GM23248 (cell line): ENCODE measurements at places on chromosomes 7 and 10.

- DNase-seq, result no peak
Observed at GRCh38 chr7:116398672-116399071, 100.9 kb upstream of the CAV2 start.

DNA sequence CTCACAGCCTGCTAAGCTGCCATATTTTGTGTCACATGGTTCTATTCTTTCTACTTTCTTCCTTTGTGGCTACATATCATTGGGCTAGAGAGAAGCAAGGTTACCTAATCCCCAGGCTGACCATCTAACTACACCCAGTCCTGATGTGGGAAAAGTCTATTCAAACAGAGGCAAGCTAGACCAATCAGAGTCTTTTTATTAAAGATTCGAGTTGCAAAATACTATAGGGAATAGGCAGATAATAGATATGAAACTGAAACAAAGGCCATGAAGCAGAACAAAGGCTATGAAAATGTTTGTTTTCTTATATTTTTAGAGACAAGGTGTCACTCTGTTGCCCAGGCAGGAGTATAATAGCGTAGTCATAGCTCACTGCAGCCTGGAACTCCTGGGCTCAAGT, 36.7 kb downstream of the MTERF1 start:
- DNase-seq, result no peak

GRCh38 chr7:100678291-100678984, 4.9 kb downstream of the GNB2 start:
- DNase-seq, result no peak

DNA sequence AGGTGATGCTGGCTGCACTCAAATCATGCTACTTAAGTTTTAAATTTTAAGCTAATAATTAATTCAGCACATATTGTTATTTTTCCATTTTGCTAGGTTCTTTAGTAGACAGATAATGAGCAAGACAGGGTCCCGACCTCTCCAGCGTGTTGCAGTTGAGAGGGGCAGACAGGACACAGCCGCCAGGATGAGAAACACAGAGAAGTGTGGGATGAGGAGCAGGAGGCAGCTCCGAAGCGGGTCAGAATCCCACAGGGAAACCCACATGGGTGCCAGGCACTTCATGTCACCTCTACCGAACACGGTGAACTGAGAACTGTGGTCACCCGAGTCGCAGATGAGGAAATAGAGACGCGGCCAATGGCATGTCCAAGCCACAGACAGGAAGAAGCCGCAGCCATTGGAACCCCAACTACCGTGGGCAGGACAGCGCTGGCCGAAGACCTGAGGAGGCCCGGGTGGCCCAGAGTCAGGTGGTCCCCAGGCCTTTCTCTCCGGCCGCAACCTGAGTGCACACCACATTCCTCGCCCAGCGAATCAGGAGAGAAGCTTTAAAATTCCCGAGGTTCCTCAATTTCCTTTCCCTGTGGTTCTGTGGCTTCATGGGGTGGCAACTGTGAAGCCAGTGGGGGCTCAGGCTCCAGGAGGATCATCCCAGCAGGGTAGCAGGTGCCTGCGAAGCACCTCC, 213.0 kb downstream of the DNAJB6 start:
- no peak for DNase-seq

DNA sequence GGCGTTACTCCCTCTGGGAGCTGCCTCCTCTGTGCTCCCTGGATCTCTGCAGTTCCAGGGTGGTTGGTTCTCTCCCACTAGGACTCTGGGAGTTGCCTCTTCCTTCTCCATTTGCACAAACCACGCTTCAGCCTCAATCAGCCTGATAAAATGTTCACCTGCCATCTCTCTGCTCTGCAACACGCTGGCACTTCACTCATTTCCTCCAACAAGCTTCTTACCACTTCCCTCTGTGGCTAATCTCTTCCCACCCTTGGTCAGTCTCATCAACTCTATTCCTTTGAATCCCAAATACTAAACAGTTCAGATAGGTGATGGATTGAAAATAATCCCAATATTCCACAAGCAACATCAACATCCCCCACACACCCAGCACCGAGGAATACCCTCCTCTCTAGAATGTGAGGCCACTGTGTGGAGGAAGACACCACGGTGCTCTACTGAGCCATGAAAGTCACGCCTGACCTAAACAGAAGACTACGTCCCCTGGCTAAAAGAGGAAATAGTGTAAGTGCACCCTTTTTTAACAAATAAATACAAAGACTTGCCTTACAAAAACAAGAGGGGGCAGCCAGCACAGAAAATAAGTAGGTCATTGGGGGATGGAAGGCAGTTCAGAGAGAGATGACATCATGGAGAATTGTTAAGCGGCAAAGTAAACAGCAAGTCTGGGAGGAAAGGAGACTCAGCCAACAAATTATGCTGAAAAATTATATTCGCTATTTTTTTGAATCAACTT, 1.9 kb upstream of the FAM170B start:
- DNase-seq, result peak; percentile 52

- no peak for DNase-seq
Observed at GRCh38 chr7:105734233-105734632, 142.2 kb downstream of the ATXN7L1 start.

DNA sequence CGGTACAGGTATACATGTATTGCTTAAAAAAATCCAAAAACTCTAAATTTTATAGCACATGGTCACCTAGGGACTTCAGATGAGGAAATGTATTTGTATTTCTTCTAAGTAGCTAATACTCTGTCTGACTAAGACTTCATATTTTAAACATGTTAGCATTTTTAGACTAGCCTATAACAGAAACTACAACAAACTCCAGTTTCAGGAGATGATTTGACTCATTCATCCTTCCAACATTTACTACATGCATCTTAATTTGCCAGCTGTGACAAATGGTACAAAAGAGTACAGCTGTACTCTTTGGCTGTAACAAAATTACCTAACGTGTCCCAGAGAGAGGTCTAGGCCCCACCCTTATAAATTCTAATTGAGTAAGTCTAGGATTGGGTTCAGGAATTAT, 22.2 kb downstream of the TMEM209 start:
- no peak for DNase-seq

DNA sequence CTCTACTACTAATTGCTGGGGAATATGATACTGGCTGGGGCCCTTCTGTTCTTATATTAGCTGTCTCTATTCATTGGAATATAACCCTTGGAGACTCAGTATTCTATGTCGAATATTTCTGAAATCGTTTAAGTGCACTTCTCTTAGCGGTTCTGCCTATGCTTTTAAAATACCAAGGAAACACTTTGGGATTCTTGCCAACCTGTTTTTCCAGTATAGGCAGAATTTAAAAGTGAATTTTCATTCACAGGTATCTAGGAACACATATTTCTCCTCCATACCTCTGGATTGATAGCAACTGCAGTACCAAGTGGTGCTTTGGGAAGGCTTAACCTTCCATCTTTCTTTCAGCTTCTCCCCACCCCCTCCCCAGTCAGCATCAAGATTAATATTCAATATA, 370.3 kb upstream of the LRRN3 start:
- DNase-seq, result no peak

- DNase-seq, result no peak
Observed at GRCh38 chr7:1662101-1662500, 8.0 kb upstream of the ELFN1 start.
